Stimulated activated CD8-positive, alpha-beta memory T cell treated with anti-CD3 and anti-CD28 coated beads, Interleukin-12 subunit alpha, Interleukin-12 subunit beta, amount 100 ng/mL, for 1 hour (primary cell): ENCODE measurements at places on chromosomes 11 and 22.
A peak's percentile ranks its signal among the peaks of the same experiment; 100 is the strongest.

- no peak for DNase-seq
Measured at GRCh38 chr22:50516068-50516467, 8.0 kb downstream of the NCAPH2 start.

DNA sequence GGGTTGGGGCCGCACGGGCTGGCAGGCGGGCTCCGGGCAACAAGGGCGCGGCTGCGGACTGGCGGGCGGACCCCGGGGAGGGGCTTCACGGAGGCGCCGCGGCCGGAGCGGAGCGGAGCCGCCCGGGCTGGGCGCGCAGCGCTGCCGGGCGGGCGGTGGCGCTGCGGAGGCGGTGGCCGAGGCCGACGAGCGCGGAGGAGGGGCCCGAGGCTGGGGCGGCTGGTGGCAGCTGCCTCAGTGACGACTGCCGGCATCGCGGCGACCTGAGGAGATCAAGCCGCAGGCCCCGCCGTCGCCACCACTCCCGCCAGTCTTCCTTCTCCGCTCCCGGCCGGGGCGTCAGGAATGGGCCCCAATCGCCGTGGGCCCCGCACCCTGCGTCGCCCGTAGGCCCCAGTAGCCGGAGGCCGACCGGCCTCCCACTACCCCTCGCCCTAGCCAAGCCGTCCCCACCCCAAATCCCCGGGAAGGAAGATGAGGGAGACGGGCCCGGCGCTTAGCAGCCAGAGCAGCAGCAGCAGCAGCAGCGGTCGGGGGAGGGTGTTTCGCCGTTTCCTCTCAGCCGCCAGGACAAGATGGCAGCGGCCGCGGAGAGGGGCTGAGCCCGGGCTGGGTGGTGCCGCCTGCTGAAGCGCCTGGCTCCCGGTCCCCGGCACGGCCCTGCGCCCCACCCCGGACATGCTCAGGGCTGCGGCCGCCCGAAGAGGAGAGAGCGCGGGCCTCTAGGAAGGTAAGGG, at the start of gene HIPK3:
TSS of gene HIPK3 (plus strand) at position 222 of the 737 bp plus-strand sequence.
- DNase-seq: peak; percentile 49

DNA sequence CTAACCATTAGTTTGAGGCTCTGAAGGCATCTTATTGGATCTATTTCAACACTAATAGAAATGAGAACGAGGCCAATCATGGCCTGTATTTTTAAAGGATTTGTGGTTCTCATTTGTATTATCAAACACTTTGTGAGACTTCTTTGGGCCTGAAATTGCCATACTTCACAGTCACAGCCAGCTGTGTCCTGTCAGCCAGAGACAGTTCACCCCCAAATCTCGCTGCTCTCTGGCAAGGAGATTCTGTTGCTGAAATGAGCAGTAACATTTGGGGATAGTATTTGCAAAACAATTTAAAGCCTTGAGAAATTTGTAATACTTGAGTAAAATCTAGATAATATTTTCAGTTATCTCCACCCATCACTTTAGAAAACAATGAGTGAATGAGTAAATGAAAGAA, 26.9 kb upstream of the TENM4 start:
- no peak for DNase-seq

- DNase-seq: no peak
Measured at GRCh38 chr11:34501500-34501899, 12.1 kb downstream of the ELF5 start.

- no peak for DNase-seq
Measured at GRCh38 chr11:103354656-103355055, 245.4 kb downstream of the DYNC2H1 start.

DNA sequence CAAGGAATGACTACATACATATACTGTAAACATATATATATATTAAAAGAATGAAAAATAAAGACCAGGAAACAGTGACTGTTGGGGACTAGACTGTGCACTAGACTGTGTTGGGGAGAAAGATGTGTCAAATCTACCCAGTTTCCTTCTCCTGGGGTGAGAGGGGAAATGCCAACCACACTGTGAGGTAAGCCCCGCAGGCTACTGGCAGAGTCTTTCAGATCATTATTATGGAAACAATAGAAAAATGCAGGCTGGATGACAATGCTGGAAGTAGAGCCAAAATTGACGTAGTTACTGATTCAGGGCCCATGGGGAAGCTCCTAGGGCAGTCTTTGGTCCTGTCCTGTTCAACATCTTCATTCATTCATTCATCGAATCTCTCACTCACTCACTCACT, 101.4 kb downstream of the C11orf58 start:
- DNase-seq: no peak
